ENCODE measurements at places on chromosomes 13 and 19.
A peak's percentile ranks its signal among the peaks of the same experiment; 100 is the strongest.

- DNase-seq = no peak
These were observed 31.7 kb downstream of the RASA3 start for GRCh38 chr13:114100446-114101357.

DNA sequence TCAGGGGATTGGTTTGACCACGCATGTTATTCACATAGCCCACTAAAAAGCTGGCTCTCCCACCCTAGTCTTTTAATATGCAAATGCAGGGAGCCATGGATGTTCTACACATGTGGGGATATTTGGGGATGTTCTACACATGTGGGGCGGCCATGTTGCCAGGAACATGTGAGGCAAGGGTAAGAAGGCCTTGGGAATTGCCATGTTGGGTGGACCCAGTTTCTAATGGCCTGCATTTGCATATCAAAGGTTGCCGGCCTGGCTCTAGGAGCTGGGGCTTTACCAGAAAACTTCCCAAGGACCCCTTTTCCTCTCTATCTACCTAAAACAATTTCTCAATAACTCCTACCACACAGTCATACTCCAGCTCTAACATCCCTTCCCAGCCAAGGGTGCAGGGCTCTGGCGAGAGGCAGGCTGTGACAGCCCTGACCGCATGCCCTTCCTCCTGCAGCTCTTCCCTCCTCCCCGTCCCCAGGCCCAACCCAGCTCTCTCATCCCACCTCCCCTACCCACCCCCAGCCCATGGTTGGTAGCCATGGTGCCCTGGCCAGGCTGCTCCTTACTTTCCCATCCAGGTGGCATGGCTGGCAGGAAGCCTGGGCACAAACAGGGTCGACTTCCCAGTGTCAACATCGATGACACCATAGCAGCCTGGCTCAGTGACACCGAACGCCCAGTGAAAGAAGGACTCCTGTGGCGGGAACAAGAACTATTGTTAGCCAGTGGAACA lies 11.0 kb downstream of the PEPD start:
- DNase-seq = no peak

GRCh38 chr13:40271931-40272775 lies 394.3 kb downstream of the FOXO1 start:
- peak; percentile 18 for DNase-seq

GRCh38 chr19:29952177-29952576 lies 10.1 kb downstream of the URI1 start:
- DNase-seq = no peak

DNA sequence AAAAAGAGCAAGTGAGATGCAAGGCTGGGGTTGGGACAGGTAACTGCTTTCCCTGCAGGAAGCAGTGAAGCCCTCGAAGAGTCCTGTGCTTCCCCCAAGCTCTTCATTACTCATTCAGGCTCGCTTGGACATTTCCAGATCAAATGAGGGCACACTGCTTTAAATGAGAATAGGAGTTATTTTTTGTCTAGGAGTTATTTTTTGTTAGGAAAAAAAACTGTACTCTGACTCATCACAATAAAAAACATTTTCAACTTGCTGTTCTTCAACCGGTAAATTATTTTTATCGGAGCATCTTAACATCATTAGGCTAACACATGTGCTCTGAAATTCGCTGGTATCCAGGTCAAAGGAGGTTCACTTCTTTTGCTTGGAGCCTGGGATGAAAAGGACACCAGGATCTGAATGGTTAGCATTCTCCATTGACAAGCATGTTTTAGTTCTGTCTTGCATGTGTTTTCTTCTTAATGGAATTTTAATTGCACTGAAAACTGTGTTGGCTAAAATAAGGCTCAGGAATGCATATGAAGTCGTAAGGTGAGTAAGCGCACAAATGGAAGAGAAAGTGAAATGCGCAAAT lies 80.7 kb upstream of the STK24 start:
- DNase-seq = no peak

GRCh38 chr19:7706955-7707456 lies 5.1 kb upstream of the FCER2 start:
- no peak for DNase-seq

- no peak for DNase-seq
These were observed 2.5 kb upstream of the DCT start for GRCh38 chr13:94481941-94482340.

- no peak for DNase-seq
These were observed 121.8 kb downstream of the CRYL1 start for GRCh38 chr13:20403826-20404225.

- DNase-seq = no peak
These were observed 197.9 kb upstream of the STARD13 start for GRCh38 chr13:33483471-33483870.

GRCh38 chr13:110345701-110346100 lies 38.6 kb downstream of the COL4A2 start:
- DNase-seq = no peak

- DNase-seq = peak; percentile 24
These were observed 285.7 kb downstream of the TBC1D4 start for GRCh38 chr13:75196147-75196837.

- peak; percentile 90 for DNase-seq
These were observed 59.6 kb downstream of the MYO9B start for GRCh38 chr19:17135001-17135853.

GRCh38 chr13:73667756-73668155 lies 466.4 kb downstream of the KLF12 start:
- no peak for DNase-seq

GRCh38 chr19:6161271-6161850 lies 25.9 kb downstream of the ACSBG2 start:
- no peak for DNase-seq

GRCh38 chr13:76164290-76164689 lies 528.2 kb downstream of the LMO7 start:
- no peak for DNase-seq

- DNase-seq = no peak
These were observed 35.7 kb upstream of the TPM4 start for GRCh38 chr19:16040642-16041041.

- DNase-seq = no peak
These were observed 28.4 kb downstream of the MCF2L start for GRCh38 chr13:112997188-112998130.

GRCh38 chr19:13417054-13417453 lies 89.2 kb downstream of the CACNA1A start:
- no peak for DNase-seq

GRCh38 chr19:50803633-50804419 lies 13.6 kb downstream of the ACP4 start:
- DNase-seq = no peak

GRCh38 chr13:43720780-43721397 lies 65.9 kb downstream of the ENOX1 start:
- no peak for DNase-seq

- DNase-seq = no peak
These were observed 17.3 kb downstream of the ZNF700 start for GRCh38 chr19:11942008-11942842.

DNA sequence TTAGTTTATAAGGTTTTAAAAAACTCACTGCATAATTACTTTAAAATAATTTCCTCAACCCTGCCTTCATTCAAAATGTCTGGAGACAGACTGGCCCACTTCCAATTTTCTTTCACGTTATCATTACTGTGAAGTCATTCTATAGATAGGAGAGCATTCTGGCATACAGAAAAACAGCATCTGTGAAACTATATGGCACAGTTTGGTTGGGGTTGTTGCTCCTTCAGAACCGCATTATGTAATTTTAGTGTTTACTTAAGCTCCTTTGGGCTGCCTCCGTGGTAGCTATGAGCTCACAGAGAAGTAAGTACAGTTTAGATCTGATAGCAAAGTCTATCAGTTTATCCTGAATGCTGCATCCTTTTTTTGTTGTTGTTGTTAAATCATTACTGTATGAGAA lies 104.3 kb downstream of the KCNRG start:
- no peak for DNase-seq

- DNase-seq = no peak
These were observed 181.1 kb downstream of the NUFIP1 start for GRCh38 chr13:44808185-44808584.

- no peak for DNase-seq
These were observed 1793.2 kb upstream of the PCDH20 start for GRCh38 chr13:63208826-63209225.

DNA sequence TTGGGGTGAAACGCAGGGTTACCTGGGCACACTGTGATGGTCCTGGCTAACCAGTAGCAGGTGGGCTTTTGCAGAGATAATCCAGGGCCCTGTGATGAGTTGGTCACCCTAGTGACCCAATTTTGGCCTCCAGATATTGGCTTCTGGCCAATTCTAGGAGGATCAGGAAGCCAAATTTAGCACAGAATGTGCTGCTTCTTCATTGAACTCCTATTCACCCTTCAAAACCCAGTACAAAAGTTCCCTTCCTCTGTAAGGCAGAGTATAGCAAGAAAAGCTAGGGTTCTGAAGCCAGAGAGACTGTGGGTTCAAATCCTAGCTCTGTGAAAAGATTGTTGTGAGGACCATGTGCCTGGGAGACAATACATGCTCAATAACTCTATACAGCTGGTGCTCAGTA lies 70.8 kb downstream of the INSR start:
- no peak for DNase-seq

DNA sequence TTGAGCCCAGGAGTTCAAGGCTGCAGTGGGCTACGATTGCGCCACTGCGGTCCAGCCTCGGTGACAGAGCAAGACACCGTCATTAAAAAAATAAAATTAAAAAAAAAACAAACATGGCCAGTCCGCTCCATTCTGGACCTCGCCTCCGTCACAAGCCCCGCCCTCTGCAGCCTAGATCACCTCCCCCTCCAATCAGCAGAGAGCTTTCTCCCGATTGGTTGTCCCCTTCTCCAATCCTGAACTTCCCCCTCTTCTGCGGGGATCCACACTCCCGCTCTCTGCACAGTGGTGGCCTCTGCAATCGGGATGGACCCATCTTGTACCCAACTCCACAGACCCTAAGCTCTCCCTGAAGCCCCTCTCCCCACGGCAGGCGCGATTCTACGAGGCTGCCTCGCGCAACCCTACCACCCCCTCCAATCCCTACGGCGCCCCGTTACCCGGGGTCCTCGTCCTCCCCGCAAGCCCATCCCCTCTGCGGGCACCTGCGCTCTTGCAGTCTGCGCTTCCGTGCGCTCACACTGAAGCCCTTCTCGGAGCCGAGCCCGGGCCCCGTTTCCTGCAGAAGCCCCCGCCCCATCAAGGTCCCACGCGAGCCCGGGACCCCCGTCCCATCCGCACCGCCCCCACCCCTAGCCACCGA lies 540 bp downstream of the TMEM160 start:
- DNase-seq = peak; percentile 76

GRCh38 chr13:43316281-43316680 lies 292.9 kb downstream of the DNAJC15 start:
- no peak for DNase-seq

DNA sequence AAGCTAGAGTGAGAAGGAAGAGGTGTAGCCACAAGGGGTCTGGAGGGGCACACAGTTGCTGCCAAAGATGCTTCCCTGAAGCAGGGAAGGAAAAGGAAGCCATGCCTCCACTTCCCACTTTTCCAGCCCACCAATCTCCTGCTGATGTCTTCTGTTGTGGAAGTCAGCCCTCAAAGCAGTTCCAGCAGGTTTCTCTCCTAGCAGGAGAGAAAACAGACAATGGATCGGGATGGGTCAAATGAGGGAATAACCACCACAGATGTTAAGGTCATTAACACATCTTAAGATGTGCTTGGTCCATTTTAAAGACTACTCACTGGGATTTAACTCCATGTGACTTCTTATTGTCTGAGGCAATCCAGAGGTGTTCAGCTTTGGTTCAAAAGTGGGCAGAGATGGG lies 284.1 kb upstream of the SOX21 start:
- DNase-seq = no peak

DNA sequence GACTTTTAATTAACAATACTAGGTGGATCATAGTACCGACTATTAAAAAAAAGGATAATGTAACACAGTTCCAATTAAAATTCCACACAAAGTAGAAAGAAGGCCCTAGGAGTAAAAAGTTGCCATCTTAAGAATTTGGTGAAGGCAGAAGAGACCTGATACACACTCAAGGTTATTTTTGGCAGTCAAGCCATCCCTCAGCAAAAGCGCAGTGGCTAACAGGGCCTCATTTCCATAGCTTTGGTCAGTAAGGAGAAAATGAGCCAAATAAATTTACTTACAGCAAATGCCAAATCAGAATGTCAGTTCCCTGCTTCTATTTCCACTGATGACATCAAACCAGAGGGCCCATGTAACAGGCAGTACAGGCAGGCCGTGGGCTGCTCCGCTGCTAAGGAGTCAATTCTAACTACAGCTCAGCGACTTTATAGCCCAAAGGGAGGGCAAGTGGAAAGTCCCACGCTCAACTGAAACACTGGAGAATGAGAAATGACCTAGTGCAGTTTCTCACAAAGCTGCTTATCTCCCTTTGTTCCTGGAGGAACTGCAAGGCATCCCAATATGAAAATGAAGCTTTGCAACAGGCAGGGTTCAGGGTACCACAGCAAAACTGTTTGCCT lies 6.3 kb downstream of the ARGLU1 start:
- no peak for DNase-seq

- no peak for DNase-seq
These were observed 2.5 kb downstream of the TEX29 start for GRCh38 chr13:111322916-111323331.

DNA sequence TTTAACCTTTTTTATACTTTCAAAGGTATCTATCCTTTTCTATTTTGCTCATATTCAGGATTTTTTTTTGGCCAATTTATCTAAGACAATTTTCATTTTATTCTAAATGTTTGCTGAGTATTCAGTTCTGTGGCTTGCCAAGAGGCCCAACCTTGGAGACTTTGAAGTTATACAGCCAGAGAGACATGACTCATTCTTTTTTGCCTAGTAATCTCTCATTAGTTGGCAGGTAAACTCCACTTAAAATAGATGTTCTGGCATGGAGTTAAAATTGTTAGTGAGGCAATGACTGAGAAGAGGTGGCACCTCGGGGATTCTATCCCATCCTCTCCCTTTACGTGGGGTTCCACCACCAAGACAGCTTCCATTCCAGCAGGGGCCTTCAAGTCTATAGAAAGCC lies 213.8 kb downstream of the KCTD12 start:
- DNase-seq = no peak

- no peak for DNase-seq
These were observed 64.0 kb downstream of the SERP2 start for GRCh38 chr13:44437356-44438233.

DNA sequence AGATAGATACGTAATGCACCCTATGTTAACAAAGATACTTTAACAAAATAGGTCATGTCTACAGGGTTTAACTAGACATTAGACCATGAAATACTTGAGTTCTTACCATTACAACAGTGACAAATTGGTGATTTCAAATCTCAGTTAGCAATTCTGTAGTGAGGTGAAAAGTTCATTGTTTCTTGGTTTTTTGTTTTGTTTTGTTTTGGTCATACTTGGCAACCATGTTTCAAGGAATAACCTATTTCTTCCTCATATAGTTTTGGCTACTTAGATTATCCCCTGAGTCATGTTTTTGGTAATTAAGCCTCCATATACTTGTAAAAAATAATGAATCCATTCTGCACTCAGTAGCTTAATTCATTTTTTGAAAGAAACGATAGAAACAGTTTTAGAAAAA lies 1200.4 kb downstream of the DIAPH3 start:
- no peak for DNase-seq

DNA sequence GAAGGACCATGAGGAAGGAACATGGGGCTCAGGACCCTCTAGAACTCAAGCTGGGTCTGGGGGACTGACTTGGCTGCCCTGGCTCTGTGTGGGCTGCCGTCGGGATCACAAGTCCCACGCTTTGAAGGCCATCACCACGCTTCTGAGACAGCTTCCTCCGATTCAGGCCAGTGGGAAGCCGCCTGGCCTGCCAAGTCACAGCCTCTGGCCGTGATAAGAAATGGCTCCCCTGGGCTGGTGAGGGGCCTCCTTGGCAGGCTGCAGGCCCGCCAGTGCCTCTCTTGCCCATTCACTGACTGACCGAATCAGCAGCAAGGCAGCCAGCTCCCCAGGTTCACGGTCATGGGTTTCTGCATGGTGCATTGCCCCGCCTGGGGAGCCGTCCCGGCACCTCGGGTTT lies 48.8 kb downstream of the COMP start:
- DNase-seq = no peak
